ENCODE measurements at places on chromosomes 1 and 21.

DNA sequence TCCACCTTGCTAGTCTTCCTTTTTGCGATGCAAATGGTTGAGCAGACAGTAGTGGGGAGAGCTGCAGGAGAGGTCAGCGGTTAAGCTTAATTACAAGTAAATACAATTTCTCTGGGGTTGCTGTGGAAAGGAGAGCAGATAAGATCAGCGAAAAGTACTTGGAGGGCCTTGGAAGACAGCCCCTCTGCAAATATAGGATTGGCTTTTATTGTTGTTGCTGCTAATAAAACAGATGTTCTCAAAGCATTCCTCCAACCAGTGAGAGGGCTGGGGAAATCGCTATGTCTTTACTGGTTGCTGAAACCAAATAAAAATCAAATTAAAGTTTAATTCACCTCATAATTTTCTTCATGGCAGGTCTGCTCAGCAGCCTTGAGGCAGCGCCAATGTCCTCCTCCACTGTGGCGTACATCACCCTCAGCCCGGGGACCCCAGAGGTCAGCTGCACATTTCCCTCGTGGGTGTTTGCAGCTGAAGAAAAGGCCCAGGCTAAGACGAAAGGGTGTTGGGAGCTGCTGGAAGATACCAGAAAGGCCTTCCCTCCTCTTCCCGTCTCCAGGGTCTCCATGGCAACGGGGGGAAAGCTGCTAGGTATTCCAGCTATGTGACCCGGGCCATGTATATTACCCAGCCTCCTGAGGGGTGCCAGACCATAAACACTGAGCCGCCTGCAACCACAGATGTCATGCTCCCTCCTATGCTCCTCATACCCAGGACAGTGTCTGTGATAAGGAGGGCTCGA lies 54.6 kb upstream of the POU2F1 start:
- DNase-seq: no peak

DNA sequence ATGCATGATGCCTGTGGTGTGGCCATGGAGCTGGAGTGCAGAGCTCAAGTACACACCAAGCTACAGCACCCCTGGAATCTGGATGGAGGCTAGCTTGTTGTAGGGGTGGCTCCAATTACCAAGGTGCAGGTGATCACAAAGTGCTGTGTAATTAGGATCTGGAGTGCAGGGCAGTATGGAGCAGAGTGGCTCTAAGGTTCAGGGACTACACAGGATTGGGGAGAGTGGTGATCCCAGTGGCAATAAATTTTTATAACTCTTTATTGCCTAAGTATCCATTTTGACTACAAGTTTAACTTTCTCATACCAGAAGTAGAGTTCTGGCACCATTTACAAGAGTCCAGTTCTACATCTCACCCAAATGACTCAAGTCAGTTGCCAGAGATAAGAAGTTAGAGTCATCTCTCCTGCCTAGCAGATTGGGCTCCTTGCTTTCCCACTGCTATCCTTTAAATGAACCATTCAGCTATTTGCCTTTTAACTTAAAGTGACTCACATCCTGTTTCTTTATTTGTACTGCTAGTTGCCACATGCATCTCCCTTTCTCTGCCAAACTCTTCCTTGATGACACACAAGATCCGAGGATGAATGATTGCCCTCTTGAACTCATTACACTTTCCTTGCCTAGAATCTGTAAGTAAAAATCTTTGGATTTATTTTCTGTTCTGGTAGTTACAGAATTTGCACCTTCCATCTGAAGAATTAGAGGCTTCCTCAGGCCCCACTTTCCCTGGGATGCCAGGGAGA lies 427.2 kb downstream of the KCNT2 start:
- DNase-seq: no peak

DNA sequence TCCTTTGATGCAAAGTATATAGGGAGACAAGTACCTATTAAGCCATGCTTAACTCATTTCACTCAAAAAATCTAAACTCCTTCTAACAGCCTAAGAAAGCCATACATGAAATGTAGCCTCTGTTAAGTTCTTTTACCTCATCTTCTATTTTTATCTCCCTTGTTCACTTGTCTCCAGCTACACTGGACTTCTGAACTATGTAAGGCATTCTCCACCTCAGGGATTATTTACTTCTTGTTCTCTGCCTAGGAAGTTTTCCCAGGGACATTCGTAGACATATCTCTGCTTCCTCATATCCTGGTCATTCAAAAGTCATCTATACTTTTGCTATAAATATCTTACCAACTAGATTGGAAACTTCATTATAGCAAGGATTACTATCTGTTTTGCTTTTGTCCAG lies 96.9 kb downstream of the COP1 start:
- no peak for DNase-seq

DNA sequence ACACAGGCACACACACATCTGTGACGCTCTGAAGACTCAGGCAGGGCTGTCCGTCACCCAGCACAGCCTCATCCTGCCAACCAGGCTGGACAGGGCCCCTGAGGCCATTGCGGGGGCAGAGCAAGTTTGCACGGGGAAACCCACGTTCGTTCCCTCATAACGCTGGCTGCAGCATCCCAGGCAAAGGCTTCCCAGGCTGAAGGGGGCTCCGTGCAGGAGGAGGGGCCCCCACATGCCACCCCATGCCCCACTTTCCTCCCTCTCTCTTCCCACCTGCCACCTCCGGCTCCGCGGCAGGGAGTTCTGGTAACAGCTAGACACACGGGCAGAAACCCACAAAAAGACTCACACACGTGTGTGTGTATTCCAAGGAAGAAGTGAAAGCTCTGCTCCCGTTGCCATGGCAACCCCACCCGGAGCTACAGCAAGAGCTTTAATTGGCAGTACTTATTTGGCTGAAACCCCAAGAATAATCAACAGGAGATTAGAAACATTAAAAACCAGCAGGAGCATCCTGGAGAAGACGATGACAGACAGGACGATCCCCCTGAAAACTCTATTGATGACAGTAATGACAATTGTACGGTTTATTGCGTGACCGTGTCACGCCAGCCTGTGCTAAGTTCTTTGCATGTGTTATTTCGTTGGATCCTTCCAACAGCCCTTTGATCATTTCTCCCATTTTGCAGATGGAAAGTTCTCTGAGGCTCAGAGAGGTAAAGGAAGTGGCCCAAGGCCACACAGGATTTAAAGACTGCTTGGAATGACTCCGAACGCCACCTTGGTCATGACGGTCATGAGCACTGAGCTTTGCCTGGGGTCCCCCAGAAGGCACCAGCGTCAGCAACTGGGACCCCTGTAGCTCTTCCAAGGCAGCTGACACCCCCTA lies 247.1 kb downstream of the NPHP4 start:
- DNase-seq: no peak

DNA sequence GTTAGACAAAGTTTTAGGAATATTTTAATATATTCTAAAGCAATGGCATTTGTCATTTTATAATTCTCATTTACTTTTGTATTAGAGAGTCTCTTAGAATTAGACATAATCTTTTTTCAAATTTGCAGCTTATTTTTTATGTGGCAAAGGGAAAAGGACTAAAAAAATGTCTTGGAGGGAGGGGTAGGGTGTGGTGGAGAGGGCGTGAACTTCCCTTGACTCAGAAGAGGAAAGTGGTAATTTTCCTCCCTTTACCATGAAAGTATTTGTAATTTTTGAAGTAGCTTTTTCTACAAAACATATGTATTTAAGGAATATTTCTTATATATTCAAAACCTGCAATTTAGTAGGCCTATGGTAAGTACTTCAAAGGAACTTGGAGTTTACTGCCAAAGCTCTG lies 6.9 kb upstream of the RABGAP1L start:
- DNase-seq: no peak

- DNase-seq: no peak
These were observed 24.9 kb downstream of the ALPL start for GRCh38 chr1:21534146-21534545.

GRCh38 chr1:192969091-192969490 lies 90.1 kb downstream of the UCHL5 start:
- DNase-seq: no peak

DNA sequence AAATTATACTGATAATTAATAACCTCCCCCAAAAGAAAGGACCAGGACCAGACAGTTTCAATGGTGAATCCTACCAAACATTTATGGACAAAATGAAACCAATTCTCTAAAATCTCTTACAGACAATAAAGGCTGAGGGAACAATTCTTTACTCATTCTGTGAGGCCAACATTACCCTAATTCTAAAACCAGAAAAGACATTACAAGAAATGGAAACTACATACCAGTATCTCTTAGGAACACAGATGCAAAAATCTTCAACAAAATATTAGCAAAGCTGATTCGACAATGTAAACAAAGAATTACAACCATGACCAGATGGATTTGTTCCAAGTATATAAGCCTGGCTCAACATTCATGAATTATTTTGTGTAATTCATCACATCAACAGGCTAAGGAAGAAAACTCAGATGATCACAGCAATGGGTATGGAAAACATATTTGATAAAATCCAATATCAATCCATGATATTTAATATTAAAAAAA lies 8.6 kb downstream of the TMED5 start:
- DNase-seq: no peak

GRCh38 chr1:53878492-53879105 lies 11.0 kb downstream of the YIPF1 start:
- DNase-seq: no peak

DNA sequence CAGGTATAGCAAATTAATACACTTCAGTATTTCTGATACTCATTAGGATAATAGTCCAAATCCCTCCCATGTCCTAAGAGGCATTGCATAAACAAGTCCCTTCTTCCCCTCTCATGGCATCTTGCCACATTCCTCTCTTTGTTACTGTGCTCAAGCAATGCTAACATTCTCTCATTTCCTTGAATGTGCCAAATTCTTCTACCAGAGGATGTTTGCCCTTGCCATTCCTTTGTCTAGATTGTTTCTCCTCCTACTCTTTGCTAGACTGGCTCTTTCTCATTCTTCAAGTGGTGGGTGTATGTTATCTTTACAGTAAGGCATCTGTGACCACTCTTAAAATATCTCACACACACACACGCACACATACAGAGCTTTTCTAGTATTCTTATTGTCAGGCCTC lies 621.0 kb upstream of the CXADR start:
- no peak for DNase-seq

- DNase-seq: no peak
These were observed 509.6 kb downstream of the MRPL39 start for GRCh38 chr21:25097648-25098047.

- no peak for DNase-seq
These were observed 42.4 kb downstream of the FBXO2 start for GRCh38 chr1:11611638-11612327.

GRCh38 chr1:116126281-116126680 lies 15.1 kb downstream of the MAB21L3 start:
- no peak for DNase-seq

DNA sequence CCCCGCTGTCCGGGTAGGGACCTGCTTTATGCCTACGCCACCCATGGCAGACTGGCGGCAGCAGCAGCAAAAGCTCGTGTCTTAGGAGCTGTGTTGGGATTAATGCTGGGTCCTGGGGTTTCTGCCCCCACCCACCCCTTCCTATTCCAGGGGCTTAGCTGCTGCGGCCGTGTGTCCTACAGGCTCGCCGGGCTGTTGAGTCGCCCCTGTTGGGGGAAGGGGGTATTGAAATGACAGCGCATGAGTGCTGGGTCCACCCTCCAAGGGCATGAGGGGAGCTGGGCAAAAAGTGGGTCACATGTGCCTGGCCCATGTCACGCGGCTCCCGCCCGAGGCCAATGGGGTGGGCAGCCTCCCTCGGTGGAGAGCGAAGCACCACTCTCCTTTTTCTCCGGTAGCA lies 118.3 kb upstream of the COL6A1 start:
- no peak for DNase-seq

- DNase-seq: no peak
These were observed 20.6 kb upstream of the BCAR3 start for GRCh38 chr1:93702111-93702827.

- no peak for DNase-seq
These were observed 164.6 kb downstream of the NCAM2 start for GRCh38 chr21:21162786-21163185.

DNA sequence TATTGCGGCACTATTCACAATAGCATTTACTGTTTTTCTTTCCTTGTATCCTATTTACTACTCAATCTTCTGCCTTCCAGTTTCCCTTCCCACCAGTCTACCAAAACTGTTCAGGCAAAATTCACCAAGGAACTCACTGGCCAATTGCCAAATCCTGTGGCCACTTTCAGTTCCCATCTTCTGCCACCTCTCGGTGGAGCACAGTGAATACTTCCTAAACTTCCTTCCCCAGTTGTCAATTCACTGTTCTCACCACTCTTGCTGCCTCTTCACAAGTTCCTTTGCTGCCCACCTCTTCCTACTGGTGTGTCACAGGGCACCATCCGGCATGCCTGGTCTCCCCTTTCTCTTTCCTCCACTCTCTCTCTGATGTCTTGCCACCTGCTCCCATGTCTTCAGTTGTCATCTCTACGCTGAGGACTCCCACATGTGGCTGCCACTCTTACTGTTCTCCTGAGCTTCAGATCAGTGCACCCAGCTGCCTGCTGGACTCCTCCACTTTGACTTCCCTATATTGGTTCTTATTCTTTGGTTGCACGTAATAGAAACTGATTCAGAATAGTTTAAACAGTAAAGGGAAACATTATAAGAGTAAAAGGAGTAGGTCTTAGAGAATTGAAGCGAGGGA lies 114.4 kb downstream of the PIK3R3 start:
- no peak for DNase-seq

GRCh38 chr1:91816031-91816430 lies 69.9 kb downstream of the TGFBR3 start:
- no peak for DNase-seq

- no peak for DNase-seq
These were observed 55.0 kb downstream of the ALG14 start for GRCh38 chr1:95017775-95018174.

Measured in cortex of kidney (tissue), 1 donor.